ENCODE measurements at places on chromosomes 11 and 22.

- no peak for DNase-seq
These were observed 18.1 kb upstream of the KLHL35 start for GRCh38 chr11:75450826-75451821.

DNA sequence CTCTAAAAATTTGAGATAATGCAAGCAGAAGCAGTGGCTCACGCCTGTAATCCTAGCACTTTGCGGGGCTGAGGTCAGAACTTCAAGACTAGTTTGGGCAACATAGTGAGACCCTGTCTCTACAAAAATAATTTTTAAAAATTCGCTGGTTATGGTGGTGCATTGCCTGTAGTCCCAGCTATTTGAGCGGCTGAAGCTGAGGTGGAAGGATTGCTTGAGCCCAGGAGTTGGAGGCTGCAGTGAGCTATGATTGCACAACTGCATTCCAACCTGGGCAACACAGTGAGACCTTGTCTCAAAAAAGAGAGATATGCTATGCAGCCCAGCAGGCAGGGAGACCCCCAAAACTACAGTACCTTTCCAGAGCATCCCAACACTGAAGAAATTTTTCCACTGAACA, 2.3 kb downstream of the CTSC start:
- DNase-seq, result no peak

- no peak for DNase-seq
These were observed 50.6 kb downstream of the ELFN2 start for GRCh38 chr22:37376643-37377042.

DNA sequence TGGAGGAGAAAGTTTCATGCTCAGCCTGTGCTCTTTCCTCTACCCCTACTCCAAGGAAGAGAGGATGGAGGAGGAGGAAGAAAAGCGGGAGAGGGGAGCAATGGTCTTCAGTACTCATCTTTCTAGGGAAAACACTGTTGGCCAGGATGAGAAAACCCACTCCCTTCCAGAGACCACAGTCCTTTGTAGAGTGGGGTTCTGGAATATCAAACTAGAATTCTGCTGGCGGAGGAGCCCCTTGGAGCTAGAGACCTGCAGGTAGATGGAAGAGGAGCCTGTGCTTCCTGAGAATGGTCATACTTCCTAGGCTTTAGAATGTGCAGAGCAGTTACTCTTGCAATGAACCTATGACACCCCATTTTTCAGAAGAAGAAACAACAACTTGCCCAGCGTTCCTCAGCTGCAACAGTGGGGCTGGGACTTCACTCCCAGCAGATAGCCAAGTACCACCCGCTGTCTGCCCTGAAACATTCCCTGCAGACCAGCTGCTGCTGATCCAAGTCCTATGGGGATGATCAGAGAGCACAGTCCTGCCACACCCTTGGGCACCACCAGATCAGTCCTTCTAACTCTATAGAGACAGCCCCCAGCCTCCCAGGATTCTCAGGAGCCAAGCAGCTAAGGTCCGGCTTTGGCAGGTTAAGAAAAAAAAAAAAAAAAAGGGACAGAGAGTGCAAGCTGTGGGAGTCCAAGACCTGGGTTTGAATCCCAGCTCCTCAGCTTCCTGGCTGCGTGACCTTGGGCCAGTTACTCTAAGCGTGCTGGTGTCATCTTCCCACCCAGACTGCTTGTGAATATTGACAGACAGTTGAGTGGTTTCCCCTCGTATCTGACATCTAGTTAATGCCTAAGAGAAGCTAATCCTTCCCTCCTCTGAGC, 664 bp downstream of the PTGDR2 start:
- no peak for DNase-seq

GRCh38 chr11:1504581-1505290, 18.2 kb upstream of the MOB2 start:
- no peak for DNase-seq

DNA sequence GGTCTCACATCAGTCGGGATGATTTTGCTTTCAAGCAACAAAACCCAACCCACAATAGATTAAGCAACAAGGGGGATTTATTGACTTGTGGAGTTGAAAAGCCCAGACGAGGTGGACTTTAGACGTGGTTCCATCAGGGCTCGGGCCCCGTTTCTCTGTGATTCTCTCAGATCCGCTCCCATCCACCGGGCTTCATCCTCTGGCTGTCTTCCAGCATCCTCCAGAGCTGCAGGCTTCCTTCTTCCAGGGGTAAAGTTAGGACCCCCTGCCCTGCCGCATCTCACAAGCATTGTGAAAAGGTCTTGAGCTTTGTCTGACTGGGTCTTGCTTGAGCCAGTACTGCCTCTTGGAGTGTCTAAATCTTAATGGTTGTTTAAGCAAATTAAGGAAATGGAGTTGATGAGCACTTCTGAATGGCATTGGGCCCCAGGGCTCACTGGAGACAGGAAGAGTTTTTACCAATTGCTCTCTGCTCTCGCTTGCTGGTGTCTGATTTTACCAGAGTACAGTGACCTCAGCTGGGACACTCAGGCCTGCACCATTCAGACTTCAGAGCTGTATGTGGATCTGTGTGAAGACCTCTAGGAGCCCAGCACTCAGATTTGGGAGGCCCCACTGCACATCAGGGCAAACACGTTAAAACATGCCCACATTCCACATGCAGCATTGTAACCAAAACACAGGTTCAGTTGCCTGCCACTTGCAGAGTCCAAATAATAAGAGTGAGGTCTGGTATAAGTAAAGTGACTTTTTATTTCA, 13.5 kb upstream of the FTH1 start:
- no peak for DNase-seq
